ENCODE measurements at places on chromosomes 7 and 10. TPM values are rescaled to one million over a fixed set of nuclear protein-coding genes. Genes with fewer than 3 reads are reported as not detected.

DNA sequence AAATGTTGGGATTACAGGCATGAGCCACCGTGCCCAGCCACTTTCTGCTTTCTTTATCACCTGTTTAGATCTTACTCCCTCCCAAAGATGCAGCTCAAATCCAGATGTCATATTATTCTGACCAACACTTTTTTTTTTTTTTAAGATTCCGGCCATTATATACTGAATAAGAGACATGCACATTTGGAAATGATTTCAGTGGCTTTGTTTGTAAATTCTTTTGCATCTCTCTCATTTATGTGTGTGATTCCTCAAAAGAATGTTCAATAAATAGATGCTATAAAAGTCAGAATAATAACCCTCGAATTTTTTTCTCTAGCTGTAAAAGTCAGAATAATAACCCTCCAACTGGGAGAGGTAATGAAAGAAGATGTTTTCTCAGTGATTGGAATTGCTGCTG is 25.4 kb downstream of the HECW1 start:
- no peak for DNase-seq

GRCh38 chr10:125473143-125473793 is 209.7 kb downstream of the TEX36 start:
- DNase-seq, result no peak

DNA sequence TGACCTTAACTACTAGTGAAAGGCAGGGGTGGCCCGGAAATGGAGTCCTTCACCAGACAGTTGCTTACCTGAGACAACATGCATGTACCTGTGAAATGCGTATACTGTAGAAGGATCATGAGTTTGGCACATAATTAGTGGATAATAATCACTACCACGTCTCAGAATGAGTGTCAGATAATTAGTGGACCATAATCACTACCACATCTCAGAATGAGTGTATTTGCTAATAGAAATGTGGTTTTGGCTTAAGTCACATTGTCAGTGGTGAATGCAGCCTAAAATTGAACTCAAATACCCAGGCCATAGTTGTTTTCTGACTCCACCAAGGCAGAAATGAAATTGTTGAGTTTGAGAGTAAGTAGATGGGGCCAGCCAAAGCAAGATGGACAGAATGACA is 468.3 kb upstream of the GALNT17 start:
- no peak for DNase-seq

GRCh38 chr7:45001826-45002225 is 1.8 kb downstream of the CCM2 start:
- DNase-seq, result no peak

DNA sequence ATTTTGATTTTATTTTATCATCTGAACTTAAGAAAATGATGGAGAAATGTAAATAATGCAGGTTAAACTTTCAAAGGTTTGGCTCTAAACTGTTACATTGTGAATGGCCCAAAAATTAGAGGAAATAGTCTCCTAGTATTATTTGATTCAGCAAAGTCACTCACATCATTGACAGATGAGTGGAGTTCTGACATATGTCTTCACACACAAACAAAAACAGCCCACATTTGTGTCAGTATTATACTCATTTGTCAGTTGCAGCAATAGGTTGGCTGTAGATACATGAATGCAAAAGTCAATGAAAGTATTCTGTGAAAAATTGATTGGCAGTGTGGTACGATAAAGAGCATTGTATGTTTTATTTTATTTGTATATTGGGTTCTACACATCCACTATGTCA is 108.8 kb upstream of the BMPER start:
- no peak for DNase-seq

- DNase-seq, result no peak
Observed at GRCh38 chr10:5575144-5575481, 50.4 kb downstream of the CALML3 start.

DNA sequence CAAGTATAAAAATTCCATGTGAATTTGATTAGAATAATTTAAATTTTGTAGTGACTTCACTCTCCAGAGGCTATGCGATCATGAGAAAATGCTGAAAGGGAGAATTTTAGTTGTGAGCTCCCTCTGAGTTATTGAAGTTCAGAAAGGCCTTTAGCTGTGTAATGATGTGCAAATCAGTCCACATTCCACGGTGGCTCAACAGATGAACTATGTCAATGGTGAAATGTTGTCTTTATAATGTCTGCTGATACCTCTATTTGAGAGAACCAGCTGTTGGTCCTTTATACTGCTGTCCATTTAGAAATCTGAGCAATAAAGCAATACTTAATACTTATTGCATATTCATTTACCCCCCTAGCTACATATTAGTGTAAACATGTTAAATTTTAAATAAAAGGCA is 7.1 kb upstream of the ITGB8 start:
- no peak for DNase-seq

DNA sequence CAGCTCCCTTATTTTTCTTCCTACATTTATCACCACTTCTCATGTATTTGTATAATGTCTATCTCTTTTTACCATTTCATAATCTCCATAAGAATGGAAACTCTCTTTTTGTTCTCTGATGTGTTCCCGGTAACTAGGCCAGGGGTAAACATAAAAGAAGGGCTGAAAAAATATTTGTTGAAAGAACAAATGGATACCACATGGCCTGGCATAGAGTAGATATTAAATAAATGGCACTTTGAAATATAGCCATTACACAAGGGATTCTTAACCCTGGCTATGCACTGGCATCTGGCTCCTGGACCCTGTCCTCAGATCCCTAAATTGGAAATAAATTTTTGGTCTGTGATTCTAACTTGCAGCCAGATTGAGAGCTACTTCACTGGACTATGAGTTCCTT is 30.4 kb downstream of the ELAPOR2 start:
- DNase-seq, result no peak

C10orf71 gene
- total RNA-seq, result not detected

TRIM50 gene
- total RNA-seq, result not detected

FOXI2 gene
- 1.2 TPM for total RNA-seq

Data from H7 (cell line).